Kidney epithelial cell (primary cell): ENCODE measurements at places on chromosomes 3 and 15.

- DNase-seq, result peak; percentile 78
Observed at GRCh38 chr15:44101944-44102343, 93.1 kb downstream of the FRMD5 start.

DNA sequence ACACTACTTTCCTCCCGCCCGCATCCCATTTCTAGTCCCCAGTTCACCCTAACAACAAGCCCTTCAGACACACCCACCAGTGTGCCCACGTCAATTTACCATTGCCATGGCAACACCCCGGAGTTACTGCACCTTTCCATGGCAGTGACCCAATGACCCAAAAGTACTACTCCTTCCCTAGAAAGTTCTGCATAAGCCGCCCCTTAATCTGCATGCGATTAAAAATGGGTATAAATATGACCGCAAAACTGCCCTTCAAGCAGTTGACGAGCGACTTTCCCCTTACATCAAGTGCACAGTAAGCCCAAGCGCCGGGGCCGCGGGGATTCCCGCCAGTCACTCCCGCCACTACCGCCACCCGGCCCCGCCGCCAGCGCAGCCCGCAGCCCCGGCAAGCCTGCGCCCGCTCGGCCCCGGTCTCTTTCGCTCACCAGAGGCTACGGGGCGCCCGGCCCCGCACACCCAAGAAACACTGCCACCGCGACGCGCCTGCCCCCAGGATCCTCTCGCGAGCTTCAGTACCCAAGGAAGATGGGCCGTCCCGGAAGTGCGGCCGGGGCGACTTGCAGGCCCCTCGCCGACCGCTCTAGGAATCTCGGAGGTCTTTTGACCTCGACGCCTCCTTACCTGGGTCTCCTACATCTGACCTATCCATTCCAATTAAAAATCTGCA, 27.2 kb upstream of the ZNF502 start:
- DNase-seq, result peak; percentile 64

- no peak for DNase-seq
Observed at GRCh38 chr15:66097151-66098021, 156.2 kb downstream of the MEGF11 start.

DNA sequence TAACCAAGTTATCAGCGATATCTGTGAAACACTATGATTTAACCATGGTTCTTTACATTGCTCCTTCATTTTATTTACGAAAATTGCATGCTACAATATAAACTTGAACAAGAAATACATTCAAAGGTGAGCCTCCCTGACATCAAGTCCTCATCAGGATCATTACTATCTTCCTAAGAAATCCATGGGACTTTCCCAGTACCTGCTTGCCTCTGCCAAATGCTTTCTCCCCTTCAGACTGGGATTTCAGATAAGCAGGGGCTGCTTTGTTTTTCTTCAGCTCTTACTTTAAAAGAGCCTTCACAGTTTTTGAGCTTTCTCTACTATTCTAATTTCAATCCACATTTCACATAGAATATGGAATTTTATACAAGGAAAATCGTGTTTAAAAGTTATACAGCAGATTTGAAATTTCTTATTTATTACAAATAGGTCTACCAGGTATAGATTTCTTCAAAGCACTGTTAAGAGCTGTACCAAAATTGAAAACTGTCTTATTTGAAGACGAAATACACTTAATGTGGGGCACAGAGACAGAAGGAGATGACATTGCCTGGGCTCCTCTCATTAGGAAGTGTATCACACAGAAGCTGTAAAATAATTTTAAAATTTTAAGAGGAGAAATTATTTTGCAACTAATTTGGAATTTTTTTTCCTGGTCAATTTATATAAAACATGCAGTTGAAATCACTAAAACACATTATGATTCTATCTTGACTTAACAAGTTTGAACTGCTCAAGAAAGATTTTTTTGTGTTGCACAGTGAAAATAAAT, 615.0 kb upstream of the AGTR1 start:
- no peak for DNase-seq

- no peak for DNase-seq
Observed at GRCh38 chr3:111688190-111688800, 93.1 kb upstream of the ZBED2 start.

- no peak for DNase-seq
Observed at GRCh38 chr3:184472723-184473428, 88.7 kb upstream of the EPHB3 start.

DNA sequence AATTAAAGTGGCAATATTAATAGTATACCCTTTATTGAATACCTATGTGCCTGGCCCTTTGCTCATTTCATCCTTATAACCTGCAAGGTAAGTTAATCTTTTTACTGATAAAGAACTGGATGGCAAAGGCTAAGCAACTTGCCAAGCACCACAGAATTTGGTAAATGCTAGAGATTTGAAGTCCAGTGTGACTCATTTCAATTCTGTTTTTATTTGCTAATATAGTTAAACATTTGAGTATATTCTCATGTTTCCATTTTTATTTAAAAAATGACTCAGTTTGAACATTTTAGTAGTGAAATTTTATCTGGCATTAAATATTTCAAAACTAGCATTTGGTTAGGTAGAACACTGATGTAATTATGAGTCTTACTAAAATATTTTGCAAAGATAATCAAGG, 11.3 kb downstream of the PFN2 start:
- DNase-seq, result no peak

GRCh38 chr3:9340472-9340902, 22.4 kb upstream of the THUMPD3 start:
- peak; percentile 79 for DNase-seq

DNA sequence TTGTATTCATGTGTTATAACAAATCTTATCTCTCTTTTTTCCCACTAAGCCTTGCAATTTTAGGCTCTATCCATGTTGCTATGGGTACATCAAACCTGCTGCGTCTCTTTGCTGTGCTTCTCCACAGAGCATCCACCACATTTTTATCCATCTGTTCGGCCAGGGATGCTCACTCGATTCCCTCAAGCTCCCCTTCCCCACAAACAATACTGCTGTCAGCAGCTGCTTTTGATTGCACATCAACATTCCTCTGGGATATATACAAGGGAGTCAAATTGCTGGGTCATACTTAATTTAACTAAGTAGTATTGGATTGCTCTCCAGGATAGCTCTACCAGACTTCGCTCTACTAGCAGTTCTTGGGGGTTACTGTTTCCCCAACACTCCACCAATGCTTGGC, 36.8 kb downstream of the TMEM108 start:
- no peak for DNase-seq

GRCh38 chr15:25439369-25439836, 579 bp upstream of the UBE3A start:
- no peak for DNase-seq
